ENCODE measurements at places on chromosomes 1 and 21.

DNA sequence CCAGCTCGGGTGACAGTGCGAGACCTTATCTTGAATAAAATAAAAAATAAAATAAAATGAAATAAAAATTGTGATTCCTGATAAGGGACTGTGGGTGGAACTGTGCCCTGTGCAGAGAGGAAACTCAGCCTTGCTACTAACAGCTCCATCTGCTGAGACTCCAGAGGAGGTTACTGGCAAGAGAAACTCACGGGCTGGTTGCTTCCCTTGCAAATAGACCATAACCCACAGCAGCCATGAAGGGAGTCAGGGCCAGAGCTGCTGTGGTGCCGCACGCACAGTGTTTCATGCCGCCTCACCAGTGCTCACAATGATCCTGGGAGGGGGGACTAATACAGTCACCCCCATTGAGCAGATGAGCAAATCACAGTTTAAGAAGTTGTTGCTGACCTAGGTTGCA is 13.7 kb downstream of the ZBTB17 start:
- DNase-seq = no peak

DNA sequence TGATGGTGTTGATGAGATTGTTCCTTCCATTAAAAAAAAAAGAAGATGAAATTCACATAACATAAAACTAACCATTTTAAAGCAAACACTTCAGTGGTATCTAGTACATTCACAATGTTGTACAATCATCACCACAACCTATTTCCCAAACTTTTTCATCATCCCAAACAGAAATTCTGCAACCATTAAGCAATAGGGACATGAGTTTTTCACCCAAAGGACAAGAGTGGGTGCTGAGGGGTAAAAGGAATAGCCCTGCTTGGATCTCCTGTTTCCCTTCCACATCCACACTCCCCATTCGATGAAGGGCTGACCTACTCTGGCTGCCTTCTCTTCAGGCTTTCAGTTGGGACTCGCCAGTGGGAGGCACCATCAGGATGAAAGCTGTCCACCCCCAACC is 59.3 kb downstream of the SLC9A1 start:
- DNase-seq = no peak

GRCh38 chr1:230867903-230868735 is at the start of gene C1orf198:
C1orf198 (minus strand) TSS chr1:230868521; CDS start chr1:230868512, 9 bp downstream.
- DNase-seq = peak; percentile 75

DNA sequence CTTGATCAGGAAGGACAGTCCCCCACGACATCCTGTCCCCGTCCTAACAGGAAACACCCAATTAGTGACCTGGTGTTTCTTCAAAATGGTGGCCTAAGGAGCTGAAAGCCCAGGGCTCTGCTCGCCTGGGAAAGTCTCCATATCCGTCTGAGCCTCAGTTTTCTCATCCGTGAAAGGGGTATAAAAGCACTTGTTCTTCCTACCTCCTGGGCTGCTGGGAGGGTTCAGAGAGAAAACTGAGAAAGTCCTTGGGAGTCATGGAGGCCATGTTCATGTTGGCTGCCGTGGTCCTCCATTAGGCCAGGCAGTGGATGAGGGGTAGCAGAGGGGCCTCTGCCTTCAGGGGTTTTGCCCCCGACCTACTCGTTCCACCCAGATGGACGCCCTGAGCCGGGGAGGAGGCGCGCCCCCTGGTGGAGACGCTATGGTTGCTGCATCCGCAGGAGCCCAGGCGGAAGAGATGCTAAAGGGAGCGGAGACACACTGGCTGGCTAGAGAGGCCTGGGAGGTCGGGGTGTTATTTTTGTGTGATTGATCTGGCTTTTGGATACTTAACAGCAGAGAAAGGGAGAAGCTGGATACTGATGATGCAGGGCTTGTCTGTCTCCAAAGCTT is 113.5 kb downstream of the PRDM2 start:
- DNase-seq = peak; percentile 44

- DNase-seq = no peak
Observed at GRCh38 chr1:22914633-22915217, 57.9 kb downstream of the LACTBL1 start.

- DNase-seq = no peak
Observed at GRCh38 chr1:52533713-52534112, 19.2 kb downstream of the TUT4 start.
